ENCODE measurements at places on chromosomes 13 and 19.

GRCh38 chr19:39524495-39524894 is 8.2 kb downstream of the EID2B start:
- DNase-seq = no peak

DNA sequence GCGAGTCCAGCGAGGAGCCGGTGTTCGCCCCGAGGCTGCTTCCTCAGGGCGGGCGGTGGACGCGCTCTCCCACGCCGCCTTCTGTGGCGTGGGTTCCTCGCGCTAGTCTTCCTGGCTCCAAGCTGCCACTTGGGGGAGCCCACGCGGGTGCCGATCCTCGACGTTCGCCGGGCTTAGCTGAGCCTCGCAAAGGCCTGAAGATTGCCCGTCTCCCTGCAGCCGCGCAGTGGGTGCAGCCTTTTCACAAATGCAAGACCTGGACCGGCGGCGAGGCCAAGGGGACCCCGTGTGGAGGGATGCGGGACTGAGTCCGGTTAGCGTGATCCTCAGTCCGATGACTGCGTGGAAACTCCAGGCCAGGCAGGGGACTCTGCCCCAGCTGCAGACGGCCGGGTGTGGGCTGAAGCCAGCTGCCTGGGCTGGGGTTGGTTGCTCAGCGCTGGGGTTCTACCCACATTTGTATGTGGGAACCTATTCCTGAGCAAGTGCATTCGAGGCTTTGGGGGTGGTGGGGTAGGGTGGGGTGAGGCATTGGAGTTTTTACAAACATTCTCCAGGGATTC is 16.6 kb upstream of the LRP3 start:
- DNase-seq = no peak

DNA sequence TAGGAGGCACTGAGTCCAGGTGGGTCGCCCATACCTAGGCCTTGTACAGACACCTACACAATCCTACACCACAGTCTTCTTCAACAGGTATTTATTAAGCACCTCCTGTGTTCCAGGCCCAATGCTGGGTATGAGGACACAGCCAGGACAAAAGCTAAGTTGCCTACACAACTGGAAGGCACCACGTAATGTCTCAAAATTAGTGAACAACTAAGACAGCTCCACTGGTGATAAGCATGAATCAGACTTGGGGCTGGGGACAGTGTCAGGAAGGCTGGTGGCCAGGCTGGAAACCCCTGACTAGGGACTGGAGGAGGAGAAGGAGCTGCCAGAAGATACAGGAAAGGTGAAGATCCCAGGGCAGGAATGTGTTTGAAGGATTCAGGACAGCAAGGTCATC is 2.4 kb downstream of the SMIM24 start:
- DNase-seq = no peak

DNA sequence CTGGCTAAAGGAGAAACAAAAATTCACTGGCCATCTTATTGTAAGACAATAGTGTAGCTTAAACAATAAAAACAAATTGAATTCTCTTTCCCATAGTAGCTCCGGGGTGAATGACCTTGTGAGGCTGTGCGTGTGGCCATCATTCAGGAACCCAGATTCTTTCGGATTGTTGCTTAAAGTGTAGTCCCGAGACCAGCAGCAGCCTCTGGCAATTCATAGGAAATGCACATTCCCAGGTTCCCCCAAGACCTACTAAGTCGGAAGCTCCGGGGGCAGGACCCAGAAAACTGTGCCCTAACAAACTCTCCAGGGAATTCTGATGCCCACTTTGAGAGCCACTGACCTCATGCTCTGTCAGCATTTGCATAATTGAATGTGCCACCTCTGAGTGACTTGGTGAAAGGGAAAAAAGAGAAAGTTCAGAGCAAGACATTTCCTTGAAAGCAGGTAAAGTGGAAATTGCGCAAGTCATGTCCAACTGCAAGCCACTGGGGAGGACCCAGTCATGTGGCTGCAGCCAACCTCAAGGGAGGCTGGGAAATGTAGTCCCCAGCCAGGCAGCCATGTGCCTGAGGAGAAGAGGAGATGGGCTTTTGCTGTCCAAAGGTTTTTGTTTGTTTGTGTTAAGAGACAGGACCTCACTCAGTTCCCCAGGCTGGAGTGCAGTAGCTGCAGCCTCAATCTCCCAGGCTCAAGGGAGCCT is 50.7 kb upstream of the PNMA8B start:
- no peak for DNase-seq

- DNase-seq = no peak
Observed at GRCh38 chr19:10744801-10745293, 27.0 kb downstream of the DNM2 start.

DNA sequence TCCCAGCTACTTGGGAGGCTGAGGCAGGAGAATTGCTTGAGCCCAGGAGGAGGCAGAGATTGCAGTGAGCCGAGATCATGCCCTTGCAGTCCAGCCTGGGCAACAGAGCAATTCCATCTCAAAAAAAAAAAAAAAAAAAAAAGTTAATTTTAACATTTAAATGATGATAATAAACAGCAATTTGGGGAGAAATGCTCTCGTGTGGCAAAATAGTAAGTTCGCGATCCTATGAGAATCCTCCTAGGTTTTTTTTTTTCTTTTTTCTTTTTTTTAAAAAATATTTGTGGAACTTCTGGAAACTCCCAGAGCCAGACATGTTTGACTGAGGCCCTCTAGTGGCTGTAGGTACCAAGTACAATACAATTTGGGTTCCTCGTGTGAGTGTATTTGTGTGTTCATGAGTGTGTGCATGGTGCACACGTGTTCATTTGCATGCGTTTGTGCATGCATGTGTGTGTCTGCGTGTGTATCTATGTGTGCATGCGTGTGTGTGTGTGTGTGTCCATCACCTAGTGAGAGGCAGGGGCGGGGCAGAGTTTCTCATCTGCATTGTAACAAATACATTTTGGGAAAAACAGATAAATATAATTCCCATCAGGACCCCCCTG is 31.2 kb downstream of the TMPRSS9 start:
- DNase-seq = no peak

DNA sequence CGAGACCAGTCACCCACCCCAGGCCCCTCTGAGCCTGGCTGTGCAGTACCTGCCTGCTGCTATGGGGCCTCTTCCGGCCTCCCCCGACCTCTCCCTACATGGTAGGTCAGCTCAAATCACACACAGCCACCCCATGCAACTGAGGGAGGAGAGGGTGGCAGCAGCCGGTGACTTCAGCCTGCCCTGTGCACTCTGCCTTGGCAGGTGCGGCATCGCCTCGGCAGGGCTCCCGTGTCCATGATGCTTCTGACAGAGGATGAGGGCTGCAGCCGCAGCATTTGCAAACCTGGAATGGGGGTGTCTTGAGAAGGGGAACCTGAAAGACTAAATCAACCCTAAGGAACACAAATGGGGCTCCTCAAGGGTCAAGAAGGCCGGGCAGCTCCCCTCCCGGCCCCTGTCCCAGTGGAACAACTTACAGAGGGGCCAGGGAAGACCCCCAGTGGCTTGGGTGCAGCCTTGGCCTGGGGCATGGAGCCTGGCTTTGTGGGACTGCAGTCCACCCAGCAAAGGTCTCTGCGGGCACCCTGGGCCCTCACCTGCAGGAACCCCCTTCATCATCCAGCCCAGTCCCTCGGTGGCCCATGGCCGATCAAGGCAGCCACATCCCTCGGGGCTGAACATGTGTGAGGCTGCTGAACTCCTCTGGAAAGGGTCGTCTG is 6.7 kb downstream of the TEX29 start:
- DNase-seq = no peak

- DNase-seq = no peak
Observed at GRCh38 chr19:55594996-55595545, 4.2 kb downstream of the FIZ1 start.

DNA sequence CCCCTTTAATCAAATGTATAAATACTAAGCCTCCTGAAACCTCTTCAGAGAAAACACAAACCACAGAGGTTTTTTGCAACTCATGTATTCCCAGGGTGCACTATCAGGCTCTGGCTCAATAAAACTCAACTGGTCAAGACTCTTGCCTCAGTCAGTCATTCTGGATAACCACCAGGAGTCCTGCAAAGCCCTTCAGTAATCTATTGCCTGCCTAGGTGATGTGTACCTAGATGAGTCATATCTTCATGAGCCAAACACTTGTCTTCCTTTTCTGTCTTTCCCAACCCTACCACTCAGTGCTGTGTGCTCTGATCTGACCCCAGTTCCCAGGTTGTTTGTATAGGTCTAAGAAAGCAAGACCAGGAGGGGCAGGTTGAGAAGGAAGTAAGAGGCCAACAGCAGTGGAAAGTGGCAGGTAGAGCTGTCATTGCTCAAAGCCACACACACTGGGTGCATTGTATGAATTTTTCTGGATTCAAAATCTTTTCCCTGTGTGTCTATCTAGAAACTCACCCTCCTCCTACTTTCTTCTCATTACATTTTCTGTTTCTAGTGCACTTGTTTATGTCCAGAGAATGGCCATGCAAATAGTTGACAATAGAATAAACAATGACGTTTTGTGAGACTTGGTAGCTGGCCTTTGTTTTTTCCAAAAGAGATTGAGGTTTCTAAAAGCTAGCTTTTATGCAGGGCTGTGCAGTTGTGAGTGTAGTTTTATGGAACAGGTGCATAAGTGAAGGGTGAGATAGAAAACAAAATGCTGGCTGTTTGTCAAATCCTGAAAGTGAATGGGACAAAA is 48.1 kb downstream of the PSG1 start:
- DNase-seq = no peak

GRCh38 chr19:16416991-16417390 is 54.8 kb downstream of the EPS15L1 start:
- DNase-seq = no peak

- no peak for DNase-seq
Observed at GRCh38 chr19:15583346-15583745, 31.7 kb upstream of the CYP4F8 start.

- no peak for DNase-seq
Observed at GRCh38 chr13:112181336-112182067, 114.6 kb downstream of the SOX1 start.

DNA sequence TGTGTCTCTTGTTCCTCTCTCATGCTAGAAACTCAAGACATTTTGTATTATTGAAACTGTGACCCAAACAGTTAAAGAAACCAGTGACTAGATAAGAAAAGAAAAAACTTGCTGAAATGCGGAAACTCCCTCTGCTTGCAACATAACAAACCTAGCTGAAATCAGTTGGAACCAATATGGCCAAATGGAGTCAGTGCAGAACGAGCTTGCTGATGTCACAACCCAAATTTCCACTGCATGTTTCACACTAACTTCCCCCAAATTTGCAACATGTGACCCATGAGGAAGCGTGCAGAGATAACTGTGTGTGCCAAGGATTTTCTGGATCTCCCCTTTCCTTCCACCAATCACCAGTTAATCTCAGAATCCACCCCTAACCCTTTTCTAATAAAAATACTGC is 208.0 kb downstream of the DLEU7 start:
- no peak for DNase-seq

DNA sequence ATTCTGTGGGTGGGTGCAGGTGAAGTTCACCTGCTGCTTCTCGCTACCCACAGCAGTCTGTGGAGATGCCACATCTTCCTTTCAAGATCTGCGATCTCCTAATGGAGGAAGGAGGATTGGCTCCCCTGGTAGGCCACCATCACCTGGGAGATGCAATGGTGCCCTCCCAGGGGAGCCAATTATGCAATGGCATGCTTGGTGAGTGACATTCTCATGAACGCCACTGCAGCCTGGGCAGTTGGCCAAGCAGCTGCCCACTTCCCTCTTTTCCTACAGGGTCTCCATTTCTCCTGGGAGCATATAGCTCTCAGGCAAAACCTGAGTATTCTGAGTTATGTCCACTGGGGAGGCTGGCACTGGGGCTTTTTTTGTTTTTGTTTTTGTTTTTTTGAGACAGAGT is 83.5 kb upstream of the KCTD15 start:
- DNase-seq = no peak

DNA sequence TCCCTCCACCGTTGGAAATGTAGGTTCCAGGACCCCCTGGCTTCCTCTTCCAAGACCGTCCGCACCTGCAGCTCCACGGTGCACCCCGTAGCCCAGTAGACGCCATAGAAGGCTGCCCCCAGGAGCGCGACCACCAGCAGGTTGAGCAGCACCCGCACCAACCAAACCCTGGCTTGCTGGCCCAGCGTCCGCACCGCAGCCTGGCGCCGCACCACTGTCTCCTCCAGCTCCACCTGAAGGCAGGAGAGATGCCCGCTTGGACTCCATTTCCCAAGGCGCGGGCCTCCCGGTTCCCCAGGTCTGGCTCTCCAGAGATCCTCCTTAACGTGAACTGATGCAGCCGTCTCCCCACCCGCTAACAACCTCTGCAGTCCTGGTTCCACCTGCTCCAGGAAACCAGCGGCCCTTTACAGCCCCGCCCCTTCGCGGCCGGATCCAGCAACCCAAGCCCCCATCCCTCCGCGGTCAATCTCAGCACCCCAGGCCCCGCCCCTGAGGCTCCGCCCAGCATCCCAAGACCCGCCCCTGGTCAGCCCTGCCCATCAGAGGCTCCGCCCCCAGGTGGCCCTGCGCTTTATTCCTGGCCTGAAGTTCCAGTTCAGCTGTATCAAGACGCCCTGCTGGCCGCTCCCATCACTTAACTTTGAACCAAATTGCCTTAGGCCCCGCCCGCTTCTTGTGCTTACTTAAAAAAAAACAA is 5.0 kb upstream of the LENG1 start:
- DNase-seq = no peak

DNA sequence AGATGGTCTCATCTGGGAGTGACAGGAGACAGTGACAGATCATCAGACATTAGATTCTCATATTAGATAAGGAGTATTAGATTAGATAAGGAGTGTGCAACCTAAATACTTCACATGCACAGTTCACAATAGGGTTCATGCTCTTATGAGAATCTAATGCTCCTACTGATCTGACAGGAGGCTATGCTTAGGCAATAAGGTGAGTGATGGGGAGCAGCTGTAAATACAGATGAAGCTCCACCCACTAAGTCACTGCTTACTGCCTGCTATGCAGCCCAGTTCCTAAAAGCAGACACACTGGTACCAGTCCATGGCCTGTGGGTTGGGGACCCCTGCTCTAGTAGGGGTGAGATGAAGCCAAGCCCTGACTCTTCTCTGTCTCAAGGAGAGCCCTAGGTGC is 10.0 kb upstream of the IGFL3 start:
- no peak for DNase-seq

GRCh38 chr19:18194554-18195238 is 1.7 kb downstream of the MPV17L2 start:
- no peak for DNase-seq

- DNase-seq = peak; percentile 60
Observed at GRCh38 chr19:41951686-41952172, 7.4 kb downstream of the RABAC1 start.

DNA sequence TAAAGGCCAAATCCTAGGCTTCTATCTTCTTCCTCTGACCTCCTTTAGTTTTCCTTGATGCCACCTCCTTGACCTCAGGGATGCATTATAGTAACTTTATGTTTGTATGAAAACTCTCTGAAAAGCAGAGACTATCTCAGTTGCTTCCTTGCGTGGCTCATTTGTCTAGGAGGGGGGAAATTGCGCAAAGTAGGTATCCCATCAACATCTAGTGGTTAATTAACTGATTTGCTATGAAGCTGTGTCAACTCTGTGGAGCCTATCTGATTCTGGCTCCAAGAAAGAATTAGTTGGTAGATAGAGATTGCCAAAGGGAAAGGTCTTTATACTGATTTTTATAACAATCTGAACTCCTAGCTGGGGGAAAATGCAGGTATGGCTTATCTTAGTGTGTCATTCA is 82.1 kb upstream of the FRY start:
- DNase-seq = no peak

- no peak for DNase-seq
Observed at GRCh38 chr19:5624018-5624663, 1.3 kb downstream of the SAFB start.

Measured in left kidney (tissue), 8 donors.